Astrocyte (in vitro differentiated cells and primary cell): ENCODE measurements at places on chromosomes 7 and 10. TPM values are rescaled to one million over a fixed set of nuclear protein-coding genes. Genes with fewer than 3 reads are reported as not detected.

- no peak for DNase-seq
Observed at GRCh38 chr10:60313589-60313952, 76.1 kb downstream of the ANK3 start.

DNA sequence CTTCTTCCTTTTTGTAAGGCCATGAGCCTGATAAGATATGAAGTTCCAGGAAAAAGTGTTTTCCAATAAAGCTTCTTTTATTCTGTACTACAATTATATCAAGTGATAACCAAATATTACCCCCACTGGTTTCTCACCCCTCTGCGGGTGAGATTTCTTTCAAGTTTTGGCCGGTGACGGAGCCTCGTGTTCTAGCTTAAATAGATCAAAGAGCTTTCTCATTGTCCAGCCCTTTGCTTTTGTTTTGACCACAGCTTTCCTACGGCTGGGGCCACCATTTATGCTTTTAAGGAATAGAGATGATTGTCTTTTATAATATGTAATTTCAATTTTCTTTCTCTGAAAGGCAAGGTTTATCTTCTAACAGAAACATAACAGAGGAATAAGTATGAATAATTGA, 196.7 kb upstream of the MTPN start:
- DNase-seq, result no peak

- no peak for DNase-seq
Observed at GRCh38 chr7:144903201-144903600, 67.3 kb upstream of the TPK1 start.

DNA sequence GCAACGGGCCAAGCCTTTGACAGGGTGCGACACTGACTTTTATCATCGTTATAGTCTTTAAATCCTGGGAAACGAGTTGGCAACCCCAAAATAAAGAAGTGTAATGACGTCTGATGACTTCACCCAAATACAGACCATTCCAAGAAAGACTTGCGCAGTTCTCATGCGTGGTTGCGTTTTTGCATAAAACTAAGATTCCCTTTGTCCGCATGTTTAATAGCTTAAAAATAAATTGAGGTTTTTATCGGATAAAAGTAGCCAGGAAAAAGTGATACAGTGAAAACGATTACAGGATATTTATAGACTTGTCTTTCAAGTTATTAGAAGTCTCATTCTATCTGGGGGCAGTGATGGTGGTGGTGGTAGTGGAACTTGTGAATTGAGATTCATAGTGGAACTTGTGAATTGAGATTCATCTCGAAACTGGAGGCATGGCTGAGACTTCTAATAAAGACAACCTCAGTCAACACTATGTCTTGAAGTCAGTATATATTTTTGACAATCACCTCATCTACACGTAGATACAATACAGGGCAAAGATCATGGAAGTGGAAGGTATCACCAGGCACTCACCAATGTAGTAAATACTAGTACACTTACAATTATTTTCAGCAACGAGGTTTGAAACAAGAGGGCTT, 1.2 kb upstream of the NAMPT start:
- peak; percentile 48 for DNase-seq

- DNase-seq, result no peak
Observed at GRCh38 chr10:3658766-3659165, 126.2 kb downstream of the KLF6 start.

DNA sequence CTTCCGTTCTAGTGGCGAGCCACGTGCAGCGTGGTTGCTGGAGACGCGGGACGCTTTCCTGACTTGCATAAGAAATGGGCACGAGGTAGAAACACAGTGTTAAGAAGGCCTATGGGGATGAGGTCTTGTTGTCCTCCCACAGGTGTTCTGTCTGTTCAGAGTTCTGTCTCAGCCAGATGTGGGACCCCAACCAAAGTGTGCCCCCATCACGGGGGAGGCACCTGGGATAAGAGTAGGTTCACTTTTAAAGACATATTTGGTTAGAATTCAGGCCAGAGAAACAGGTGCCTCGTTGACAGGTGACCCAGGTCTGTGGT, 56.0 kb upstream of the PITRM1 start:
- DNase-seq, result no peak

GRCh38 chr10:128470321-128470965, 344.2 kb upstream of the MKI67 start:
- no peak for DNase-seq

DNA sequence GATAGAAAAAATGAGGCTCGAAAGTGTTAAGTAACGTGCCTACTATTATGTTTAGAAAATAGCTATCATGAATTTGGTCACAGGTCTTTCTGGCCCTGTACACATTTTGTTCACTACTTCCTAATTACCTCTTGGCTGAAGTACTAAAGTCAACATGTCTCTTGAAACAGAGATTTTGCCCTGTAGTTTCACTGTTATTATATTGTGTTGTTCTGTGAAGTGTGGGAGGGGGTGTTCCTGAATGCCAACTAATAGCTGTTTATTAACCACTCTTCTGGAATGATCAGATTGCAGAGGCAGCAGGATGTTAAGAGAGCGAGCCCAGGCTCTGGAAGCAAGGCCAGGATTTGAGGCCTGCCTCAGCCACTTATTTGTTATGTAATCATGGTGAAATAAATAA, 72.1 kb downstream of the RNF133 start:
- no peak for DNase-seq

- DNase-seq, result no peak
Observed at GRCh38 chr7:38820571-38820970, 88.4 kb downstream of the VPS41 start.

DNA sequence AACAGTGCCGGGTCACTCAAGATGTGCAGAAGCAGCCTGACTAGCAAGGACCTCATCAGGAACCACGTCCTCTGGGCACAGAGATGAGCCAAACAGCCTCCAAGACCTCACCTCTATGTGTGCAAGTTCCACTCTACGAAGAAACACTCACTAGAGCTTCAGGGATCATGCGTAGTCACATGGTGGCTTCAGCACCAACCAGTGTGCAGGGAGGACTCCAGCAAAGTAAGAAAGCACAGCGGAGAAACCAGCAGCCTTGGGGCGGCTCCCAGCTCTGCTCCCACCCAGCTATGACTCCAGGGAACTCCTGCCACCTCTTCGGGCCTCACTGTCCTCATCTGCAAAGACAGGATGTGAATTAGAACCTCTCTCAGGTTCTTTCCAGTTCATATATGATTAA, 58.2 kb downstream of the SLIT1 start:
- DNase-seq, result no peak

GRCh38 chr7:127905491-127906330, 125.5 kb downstream of the LRRC4 start:
- DNase-seq, result peak; percentile 54

- no peak for DNase-seq
Observed at GRCh38 chr7:41391818-41392217, 311.1 kb downstream of the INHBA start.

DNA sequence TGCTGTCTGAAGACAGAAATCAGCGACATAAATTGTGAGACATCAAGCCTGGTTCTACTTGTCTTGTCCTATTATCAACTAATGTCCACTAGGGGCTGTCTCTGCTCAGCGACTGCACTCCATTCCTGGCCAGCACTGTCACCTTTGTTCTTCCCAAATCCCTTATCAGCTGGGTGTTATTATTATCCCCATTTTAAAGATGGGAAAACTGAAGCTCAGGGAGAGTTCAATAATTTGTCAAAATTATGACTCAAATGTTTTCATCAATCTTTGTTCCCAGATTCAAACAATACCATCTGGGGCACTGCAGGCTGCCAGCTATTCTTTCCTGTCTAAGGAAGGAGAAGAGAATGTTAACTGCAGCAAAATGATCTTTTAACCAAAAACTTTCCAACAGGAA, 431.6 kb upstream of the NFE2L3 start:
- no peak for DNase-seq

DNA sequence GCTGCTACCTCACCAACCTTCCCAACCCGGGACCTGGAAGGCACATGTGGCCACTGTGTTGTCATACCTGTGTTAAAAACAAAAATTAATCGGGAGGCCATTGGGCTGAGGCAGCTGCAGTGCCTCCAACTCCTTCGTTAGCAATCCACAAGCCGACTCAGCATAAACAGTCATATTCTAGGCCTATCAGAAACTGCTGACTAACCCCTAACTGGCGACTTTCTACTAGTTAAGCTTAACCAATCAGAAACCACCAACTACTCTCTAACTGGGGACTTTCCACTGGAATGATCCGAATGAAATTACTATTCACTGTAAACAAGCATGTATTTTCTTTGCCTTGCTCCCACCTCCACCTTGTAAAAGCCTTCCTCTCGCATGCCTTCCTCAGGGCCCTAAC, 14.1 kb upstream of the TMEM72 start:
- DNase-seq, result no peak

- DNase-seq, result peak; percentile 18
Observed at GRCh38 chr7:37833107-37833817, 15.1 kb upstream of the NME8 start.

GRCh38 chr10:124166431-124167125, 73.2 kb upstream of the CHST15 start:
- DNase-seq, result no peak

- peak; percentile 44 for DNase-seq
Observed at GRCh38 chr7:151940048-151940811, 16.0 kb upstream of the GALNTL5 start.

GRCh38 chr10:26437637-26438461, at the start of gene APBB1IP:
Gene APBB1IP, plus strand, starts transcription at chr10:26438341. Its CDS starts 53,986 bp downstream, at chr10:26492327.
- no peak for DNase-seq

DNA sequence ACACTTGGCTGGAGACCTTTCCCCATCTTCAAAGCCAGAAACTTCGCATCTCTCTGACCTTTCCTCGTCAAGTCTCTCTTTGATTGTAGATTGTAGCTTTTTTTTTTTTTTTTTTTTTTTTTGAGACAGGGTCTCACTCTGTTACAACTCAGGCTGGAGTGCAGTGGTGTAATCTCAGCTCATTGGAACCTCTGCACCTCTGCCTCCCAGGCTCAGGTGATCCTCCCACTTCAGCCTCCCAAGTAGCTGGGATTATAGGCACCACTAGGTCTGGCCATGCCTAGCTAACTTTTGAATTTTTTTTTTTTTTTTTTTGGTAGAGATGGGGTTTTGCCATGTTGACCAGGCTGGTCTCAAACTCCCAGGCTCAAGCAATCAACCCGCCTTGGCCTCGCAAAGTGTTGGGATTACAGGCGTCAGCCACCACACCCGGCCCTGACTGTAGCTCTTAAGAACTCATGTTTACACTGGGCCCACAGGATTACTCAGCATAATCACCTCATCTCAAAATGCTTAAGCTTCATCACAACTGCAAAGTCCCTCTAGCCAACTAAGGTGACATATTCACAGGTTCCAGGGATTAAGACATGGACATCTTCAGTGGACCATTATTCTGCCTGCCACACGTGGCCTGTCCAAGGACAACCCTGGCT, 11.7 kb downstream of the POLL start:
- DNase-seq, result no peak

DNA sequence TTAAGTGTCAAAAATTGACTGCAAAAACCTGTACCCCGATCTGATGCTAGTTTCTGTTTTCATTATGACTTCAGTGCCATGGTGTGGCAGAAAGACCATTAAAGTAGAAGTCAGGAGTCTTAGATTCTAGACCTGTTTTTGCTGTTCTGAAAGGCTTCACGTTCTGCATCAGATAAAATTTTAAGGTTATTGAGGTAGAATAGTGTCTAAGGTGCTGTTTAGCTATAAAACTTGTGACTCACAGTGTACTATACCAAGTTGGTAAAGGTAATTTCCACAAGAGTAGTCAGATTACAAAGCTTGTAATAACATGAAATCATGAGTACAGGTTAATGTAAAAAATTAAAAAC, 38.6 kb downstream of the ZNRF2 start:
- DNase-seq, result no peak

DNA sequence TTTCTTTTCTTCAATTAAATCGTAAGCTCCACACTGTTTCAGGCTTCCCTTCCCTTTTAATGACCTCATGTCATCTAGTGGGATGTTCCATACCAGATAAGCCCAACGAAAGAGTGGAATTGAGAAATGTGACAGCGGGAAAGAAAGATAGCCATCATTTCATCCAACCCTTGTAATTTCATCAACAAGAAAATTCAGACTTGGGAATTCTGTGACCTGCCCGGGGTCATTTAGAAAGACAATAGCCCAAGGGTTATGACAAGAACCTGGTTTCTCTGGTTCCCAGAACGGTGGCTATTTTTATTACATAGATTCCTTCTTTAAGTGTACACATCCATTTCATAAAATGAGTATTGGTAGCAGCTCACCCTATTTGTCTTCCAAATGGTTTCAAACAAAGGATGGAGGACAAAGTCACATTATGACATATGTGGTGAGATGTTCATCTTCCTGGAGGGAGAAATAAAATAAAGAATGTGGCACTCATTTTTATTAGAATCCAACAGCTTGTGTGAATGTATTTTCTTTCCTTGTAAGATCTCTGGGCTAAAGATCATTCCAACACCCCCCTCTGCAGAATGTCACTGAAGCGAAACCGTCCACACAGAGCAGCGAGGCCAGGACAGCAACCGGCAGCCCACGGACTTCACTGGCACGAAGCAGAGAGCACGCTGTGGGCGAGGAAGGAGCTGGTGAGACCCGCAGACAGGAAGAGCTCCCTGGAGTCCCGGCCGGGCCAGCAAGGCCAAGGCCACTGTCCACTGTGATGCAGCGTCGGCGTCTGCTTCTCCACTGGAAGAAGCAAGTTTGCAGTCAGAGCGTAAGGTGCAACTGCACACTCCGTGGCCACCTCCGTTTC, 199.9 kb downstream of the KLF6 start:
- no peak for DNase-seq

DNA sequence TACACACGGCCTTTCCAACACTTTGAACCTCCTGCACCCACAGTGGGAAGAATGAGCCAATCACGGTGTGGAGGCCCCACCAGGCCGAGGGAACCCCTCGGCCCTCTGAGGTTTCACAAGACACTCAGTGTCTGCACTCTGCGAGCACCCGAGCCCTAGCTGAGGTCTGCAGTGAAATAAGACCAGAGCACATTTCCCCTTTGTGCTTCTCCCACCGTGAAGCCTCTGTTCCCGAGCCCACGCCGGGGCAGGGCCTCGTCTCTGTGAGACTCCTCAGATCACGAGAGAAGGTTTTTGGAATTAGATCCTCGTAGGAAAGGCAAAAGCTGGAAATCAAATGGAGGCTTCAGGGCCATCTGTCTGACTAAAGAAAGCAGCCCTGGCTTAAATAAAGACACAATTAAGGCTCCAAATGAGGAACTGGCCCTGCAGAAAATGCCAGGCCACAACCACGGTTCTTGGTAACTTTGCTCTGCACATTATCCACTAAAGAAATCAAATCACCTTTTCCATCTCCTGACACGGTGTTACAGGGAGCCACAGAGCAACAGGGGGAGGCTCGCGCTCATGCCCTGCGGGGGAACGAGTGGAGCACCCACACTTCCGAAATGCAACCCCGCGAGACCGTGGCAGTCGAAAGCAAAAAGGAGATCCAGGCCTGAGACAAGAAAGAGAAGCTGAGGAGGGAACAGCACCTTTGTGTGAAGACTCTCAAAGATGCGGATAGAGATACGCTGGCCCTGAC, 43.7 kb downstream of the FAM53B start:
- no peak for DNase-seq

HABP2 gene
- not detected in 2 replicates for total RNA-seq

CHN2 gene
- total RNA-seq, result 2.5 and 3.6 TPM in 2 replicates

OPN4 gene
- total RNA-seq, result not detected in 2 replicates

OR2A7 gene
- 0.62 and 0.64 TPM in 2 replicates for total RNA-seq

GIMAP4 gene
- not detected in 2 replicates for total RNA-seq

CDH23 gene
- total RNA-seq, result 0.17 TPM in 1 of 2 replicates, not detected in the other

LIPF gene
- total RNA-seq, result not detected in 2 replicates

C10orf120 gene
- total RNA-seq, result not detected in 2 replicates
